ENCODE measurements at places on chromosomes 3 and 15.

DNA sequence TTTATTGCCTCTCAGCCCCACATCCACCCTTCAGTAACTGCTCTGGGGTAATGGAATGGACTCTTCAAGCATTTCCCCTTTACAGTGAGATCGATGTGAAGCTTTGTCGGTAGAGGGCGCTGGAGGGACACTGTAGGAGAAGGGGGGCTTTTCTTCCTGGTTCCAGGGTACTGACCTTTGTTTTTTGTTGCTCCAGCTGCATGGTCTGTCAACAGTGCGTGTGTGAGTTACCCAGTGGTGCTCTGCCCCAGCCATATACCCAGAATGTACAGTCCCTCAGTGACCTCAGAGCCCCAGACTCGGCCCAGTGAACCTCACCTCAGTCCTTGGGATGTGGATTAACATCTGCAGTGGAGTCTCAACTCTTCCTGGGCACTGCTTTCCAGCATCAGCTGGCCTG lies 180.3 kb upstream of the TSC22D2 start:
- DNase-seq = peak; percentile 59

DNA sequence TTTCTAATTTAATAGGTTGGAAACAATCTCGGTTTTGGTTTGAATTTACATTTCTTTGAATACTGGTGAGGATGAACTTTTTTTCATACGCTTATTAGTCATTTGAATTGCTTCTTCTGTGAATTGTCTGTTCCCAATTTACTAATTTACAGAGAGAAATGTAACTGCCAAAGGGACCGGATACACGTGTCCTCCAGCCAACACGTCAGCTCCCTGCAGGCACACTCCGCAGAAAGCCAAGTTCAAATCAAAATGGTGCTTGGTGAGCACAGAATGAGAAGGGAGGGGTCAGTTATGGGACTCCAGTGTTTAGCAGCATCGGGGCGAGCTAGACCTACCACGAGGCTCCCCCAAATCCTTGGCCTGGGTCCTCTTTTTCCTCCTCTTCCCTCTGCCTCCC lies 10.8 kb upstream of the TSEN2 start:
- no peak for DNase-seq

GRCh38 chr3:25910997-25911396 lies 121.1 kb downstream of the OXSM start:
- peak; percentile 13 for DNase-seq

DNA sequence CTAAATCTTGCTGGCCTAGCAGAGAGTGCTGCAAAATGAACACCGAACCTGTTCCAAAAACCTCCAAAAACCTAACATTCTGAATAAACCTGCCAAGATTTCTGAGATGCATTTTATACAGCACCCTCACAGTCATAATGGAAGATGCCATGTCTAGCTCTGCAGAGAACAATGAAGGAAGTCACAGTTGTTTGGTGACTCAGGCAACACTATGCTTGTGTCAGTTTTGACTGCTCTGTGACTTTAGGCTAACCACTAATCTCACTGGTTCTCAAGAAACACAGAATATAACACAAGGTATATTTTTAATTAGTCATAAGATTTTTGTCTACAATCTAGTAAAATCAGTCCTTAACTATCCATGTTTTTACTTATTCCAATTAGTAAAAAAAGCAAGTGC lies 606.6 kb downstream of the TBL1XR1 start:
- DNase-seq = no peak

- DNase-seq = no peak
These were observed 212.7 kb upstream of the PPP2R3A start for GRCh38 chr3:135752851-135753250.

DNA sequence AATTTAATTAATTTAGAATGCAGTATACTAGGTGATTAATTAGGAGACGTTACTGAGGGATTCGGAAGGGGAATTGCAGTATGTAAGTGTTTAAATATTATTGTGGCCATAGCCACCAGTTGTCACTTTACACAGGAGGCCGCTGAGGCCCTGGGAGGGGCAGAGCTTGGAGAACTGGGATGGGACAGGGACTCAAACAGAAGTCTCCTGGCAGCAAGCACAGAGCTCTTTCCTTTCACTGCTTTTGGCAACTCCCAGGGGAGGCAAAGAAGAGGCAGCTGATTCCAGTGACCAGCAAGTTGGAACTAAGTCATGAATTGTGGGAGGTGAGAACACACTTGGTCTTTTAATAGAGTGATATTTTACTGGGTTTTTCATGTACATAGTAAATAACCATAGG lies 248.6 kb downstream of the RPLP1 start:
- DNase-seq = no peak

- DNase-seq = peak; percentile 77
These were observed 65.6 kb downstream of the SYNPR start for GRCh38 chr3:63343674-63344073.

DNA sequence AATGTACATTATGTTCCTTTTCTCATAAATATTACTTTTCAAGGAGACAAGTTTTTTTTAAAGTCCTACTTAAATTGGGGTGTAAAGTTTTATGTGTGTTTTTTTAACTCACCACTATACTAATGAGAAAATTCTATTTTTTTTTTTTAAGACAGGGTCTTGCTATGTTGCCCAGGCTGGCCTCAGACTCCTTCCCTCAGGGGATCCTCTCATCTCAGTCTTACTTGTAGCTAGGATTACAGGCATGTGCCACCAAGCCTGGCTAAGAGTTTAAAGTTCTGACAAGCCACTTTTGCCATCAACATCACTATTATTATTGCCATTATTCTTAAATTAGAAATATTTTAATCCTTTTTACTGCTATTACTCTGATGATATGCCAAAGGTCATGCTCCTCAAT lies 7.7 kb downstream of the TSPAN3 start:
- DNase-seq = no peak

GRCh38 chr15:83835479-83835878 lies 181.6 kb downstream of the ADAMTSL3 start:
- DNase-seq = no peak

DNA sequence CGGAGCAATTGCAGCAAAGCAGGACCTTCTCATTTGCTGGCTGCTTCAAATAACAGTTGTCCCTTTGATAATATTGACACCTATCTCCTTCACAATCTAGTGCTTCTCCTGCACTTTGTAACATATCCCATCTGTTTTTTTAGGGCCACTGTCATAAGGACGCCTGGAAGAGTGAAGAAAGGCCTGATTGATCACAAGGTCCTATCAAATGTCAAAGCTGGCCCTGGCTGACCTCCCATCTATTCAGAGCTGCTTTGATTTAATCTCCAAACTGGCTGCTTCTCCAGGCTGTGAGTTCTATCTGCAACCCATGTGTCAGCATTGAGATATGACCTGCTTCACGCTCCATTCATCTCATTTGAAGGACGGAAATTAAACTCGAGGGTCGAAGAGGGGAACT lies 601.2 kb upstream of the KCNMB2 start:
- DNase-seq = no peak

GRCh38 chr3:114899186-114899931 lies 247.7 kb downstream of the ZBTB20 start:
- DNase-seq = peak; percentile 85

DNA sequence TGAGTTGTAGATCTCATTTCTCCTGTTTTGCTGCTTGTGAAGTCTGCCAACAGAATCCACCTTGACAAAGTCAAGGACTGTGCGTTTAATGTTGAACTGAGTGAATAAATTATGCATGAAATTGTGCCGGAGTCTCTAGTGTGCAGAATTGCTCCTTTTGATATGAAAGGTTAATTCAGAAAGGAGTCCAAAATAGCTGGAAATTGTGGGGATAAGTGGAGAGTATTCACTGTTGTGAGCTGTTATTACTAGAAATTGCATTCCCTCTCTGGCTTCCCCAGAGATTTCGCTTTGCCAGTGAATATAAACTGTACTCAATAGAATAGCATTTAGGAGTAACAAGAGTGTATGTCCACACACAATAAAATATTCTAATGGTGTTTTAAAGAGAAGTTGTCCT lies 43.1 kb downstream of the SAMMSON start:
- no peak for DNase-seq

DNA sequence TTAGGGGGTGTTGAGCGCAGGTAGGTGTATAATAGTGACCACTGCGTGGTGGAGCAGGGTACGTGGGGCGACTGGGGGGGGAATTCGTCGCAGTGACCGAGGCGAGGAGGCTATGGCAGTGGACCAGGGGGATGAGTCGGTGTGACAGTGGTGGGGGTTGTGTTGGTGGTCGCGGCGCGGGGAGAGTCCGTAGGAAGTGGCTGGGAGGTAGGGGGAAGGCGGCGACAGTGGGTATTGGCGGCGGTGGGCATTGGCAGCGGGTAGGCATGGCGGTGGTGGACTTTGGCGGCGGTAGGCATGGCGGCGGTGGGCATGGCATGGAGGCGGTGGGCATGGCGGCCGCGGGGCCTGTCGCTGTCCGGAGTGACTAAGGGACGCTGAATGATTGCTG lies 739 bp downstream of the SNRPN start:
- no peak for DNase-seq

- DNase-seq = no peak
These were observed 1017.2 kb downstream of the TUSC7 start for GRCh38 chr3:117726776-117727175.

- no peak for DNase-seq
These were observed 242.0 kb downstream of the TUSC7 start for GRCh38 chr3:116951610-116952009.

DNA sequence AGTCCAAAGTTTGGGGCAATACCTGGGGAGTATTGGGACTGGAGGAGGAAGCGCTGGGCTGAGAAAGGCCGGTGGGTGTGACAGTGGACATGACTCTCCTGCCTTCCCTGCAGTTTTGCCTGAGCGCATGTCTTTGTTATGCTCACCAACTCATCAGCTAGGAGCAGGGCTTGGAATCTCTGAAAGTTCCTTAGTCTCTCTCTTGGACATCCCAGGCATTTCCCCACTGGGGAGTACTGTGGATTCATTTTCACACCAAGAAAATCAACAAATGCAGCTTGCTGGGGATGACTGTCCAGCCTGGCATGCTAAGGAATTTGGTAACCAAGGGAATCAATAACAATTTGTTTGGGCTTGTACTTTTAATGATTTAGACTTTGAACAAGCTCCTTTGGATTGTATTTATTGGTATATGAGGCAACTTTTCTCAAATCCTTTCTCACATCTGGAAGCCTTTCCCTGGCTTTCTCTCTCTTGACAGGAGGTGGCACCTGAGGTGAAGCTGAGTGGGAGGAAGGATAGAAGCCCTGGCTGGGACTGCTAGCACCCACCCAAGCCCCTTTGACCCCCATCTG lies 48.5 kb upstream of the CHST2 start:
- DNase-seq = no peak

DNA sequence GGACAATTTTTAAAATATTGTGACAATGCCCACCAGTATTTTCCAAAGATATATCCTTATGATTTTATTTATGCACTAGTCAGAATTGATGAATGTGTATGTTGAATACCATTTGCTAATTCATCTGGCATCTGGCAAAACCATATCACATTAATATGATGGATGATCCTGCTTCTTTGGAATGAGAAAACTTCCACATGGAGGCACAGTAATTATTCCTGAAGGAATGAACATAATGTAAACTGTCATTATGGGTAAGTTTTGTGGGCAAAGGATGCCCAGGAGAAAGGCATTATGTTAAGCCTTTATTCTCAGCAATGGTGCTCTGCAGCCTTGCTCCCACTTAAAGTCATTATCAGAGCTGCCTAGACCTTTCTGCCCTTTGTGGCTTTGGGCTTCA lies 113.0 kb upstream of the MME start:
- DNase-seq = no peak

DNA sequence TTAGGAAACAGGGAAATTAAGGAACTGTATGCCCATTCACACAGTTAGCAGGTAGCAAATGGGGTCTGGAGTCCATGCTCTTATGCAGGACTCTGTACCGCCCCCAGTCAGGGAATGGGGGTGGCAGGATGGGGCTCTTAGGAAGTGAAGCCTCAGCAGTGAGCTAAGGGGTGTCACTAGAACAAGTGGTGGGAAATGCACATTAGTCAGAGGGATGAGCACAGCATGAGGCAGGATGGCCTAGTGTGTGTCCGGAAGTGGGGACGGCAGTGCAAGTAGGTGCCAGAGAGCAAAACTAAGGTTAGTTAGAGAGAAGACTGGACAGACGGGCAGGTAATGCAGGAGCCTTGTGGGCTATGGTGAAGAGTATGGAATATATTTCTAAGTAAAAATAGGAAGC lies 60.7 kb downstream of the ST3GAL6 start:
- DNase-seq = no peak

- no peak for DNase-seq
These were observed 119.3 kb downstream of the P3H2 start for GRCh38 chr3:190001426-190001825.

GRCh38 chr3:187997490-187997889 lies 156.5 kb upstream of the LPP start:
- peak; percentile 83 for DNase-seq

- no peak for DNase-seq
These were observed 151.3 kb downstream of the ADAM10 start for GRCh38 chr15:58597943-58598828.

GRCh38 chr15:60387321-60387720 lies 10.5 kb downstream of the ANXA2 start:
- no peak for DNase-seq

- DNase-seq = no peak
These were observed 9.0 kb upstream of the ATP13A5 start for GRCh38 chr3:193387596-193387995.

DNA sequence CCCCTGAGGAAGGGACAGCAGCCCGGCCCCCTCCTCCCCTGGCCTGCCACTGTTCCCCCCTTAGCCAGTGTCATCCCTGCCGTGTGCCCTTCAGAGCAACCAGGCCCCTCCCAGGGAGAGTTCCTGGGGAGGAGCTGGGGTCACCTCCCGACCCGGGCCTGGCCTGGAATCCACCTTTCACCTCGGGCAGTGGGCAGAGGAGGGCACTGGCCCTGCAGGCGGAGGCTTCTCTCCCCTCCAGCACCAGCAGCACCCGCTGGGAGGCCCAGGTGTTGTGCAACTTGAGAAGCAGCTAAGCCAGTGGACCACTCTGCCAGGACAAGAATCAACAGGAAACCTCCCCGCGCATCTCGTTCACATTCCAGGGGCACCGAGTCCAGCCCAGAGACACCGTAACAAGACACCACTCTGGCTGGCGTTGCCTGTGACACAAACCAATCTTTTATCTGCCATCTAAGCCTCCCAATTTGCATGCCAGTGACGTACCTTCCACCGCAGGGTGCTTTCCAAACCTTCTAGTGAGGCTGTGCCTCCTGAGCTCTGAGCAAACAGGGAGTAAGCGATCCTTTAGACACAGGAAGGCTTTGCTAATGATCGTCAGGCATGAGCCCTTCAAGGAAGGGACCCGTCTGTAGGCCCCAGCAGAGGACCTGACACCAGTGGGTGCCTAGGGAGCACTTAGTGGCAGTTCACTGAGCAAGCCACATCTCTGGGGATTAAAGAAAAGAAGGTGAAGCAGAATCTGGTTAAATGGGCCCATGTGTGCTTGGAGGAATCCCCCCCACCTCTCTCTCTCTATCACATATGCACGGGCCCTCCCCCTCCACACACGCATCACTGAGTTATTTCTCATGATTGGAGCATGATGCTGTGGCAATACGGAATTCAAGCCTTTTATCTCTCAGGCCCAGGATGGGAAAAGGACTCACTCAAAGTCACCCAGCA lies 98.9 kb upstream of the TLE3 start:
- no peak for DNase-seq

GRCh38 chr3:48208076-48208475 lies 15.2 kb upstream of the CAMP start:
- DNase-seq = no peak

Measured in cerebellar cortex (tissue), 1 donor.